A172 (cell line): ENCODE measurements at places on chromosomes 11 and 22.

- no peak for DNase-seq
These were observed 10.7 kb downstream of the LMO1 start for GRCh38 chr11:8252946-8253345.

GRCh38 chr11:36360826-36361415, 64.8 kb downstream of the PRR5L start:
- no peak for DNase-seq

- no peak for DNase-seq
These were observed 9.4 kb upstream of the PATL1 start for GRCh38 chr11:59678118-59678812.

GRCh38 chr11:96326959-96327358, 16.0 kb downstream of the MAML2 start:
- DNase-seq = no peak

DNA sequence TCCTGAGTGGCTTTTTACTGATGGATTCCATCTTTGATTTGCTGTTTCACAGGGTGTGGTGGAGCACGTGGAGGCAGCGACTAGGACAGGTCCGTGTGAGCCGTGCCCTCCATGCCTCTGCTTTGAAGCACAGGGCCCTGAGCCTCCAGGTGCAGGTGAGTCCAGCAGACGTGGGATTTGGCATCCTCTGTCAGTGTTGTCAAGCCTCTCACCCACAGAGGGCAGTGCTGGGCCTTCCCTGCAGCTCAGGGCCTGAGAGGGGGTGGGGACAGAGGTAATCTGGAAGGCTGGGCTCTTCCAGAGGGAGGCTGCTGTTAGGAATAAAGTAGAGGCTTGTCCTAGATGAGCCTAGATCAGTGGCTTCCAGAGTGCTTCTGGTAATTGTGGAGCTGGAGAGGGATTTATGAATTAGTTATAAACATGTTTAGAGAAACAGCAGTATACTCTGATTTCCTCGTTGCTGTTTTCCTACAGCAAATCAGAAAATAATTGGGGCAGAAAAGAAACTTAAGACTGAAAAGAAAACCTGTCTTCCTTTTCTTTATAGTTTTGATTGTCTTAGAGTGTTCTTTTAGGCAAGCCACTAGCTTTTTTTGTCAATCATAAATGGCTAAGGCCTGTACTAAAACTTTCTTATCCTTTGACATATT, 65.0 kb downstream of the SFI1 start:
- peak; percentile 66 for DNase-seq

GRCh38 chr22:22752556-22753477, 108.4 kb downstream of the GGTLC2 start:
- no peak for DNase-seq

- DNase-seq = peak; percentile 42
These were observed 26.9 kb upstream of the TP53I11 start for GRCh38 chr11:44977493-44977984.

GRCh38 chr22:25357606-25358420, 138.4 kb downstream of the CRYBB2 start:
- no peak for DNase-seq

DNA sequence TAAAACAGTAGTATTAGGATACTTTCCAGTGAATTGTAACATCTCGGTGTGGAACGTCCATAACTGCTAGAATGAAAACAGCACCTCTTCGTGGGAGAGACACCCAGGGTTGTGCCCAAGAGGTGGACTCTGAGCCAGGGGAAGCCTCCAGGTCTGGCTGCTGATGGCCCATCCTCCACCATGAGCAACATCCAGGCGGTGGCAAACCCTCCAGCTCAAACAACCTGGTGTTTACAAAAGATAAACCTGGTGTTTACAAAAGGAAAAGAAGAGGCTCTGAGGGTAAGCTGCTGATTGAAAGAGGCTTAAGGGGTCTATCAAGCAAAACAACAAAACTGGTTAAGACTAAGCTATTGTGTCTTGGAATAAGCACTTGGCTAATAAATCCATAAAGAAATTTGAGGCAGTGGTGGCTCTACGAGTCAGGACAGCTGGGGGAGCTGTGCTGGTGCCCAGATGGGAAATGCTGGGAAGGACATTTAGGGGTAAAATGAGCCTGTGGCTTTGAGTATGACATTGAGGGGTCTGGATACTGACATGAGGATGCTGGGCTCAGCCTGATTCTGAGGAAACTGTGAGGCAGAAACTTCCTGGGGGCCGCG, 909.0 kb downstream of the BRD1 start:
- DNase-seq = no peak

DNA sequence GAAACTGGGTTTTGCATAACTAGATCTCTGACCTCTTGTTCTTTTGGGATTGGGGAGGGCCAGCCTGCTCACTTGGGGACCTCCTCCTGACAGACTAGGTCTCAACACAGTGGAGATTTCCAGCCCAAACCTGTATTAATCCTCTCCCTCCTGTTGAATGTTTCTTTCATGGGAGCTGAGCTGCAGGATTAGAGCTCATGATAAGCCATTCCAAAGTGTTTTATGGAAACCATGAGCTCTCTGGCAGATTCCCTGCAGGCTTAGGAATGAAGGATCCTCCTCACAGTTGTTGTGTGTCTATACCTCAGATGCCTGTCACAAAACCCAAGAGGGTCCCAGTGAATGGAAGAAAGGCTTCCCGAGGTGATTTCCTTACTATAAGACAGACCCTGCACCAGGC, 248.4 kb upstream of the B3GAT1 start:
- DNase-seq = no peak

- peak; percentile 81 for DNase-seq
These were observed 281.9 kb downstream of the CADM1 start for GRCh38 chr11:115222218-115222862.
